ENCODE measurements at places on chromosomes 3 and 15.

DNA sequence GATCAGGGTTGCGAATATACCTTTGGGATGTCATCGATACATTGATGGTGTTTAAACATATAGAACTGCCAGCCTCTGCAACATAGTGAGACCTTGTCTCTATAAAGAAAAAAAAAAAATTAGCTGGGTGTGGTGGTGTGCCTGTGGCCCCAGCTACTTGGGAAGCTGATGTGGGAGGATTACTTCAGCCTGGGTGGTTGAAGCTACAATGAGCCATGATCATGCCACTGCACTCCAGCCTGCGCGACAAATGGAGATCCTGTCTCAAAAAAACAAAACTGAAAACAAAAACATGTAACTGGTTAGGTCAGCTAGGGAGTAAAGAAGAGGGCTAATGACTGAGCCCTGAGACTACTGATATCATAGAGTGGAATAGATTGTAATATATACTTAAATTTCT is 30.7 kb upstream of the MGA start:
- no peak for DNase-seq

DNA sequence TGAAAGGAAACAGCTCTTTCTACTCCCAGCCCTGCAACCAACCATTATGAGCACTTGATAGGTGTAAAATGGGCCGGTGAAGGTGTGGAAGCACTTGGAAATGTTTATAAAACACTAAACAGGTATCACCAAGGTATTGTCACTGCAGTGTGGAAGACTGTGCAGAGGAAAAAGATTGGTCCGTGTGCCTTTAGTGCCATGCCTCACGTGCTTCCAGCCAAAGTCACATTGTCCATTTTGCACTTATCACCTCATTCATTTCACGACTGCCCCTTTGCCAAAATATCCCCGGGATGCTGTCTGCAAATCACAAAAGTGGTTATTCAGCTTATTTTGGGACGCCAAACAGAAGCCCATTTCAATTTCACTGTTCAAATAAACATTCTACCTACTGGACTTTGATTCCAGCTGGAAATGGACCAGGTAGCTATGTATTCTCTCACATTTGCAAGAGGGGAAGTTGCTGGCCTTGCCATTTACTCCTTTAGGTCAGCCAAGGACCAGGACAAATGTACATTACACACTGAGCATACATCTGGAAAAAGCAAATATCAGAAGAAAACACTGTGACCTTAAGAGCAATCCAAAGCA is 58.4 kb downstream of the ARRDC4 start:
- no peak for DNase-seq

GRCh38 chr3:64399205-64399800 is 174.0 kb upstream of the PRICKLE2 start:
- DNase-seq: no peak

- no peak for DNase-seq
Measured at GRCh38 chr15:84788500-84788899, 28.7 kb upstream of the ALPK3 start.

DNA sequence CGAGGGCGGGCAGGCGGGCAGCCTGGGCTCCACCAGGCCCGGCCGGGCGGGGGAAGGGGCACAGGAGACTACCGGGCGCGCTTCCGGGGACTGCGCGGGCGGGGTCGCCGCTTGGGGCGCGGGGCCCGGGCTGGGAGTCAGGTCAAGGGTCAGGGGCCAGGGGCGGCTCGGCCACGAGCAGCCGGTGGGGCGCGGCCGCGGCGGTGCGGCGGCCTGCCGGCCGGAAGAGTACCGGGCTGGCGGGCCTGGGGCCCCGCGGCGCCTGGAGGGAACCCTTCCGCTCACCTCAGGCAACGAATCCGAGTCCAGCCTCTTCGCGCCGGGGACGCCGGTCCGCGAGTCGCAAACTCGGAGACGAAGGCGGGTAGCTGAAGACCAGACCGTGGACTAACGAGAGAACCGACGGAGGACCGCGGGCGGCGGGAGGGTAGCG is 225 bp downstream of the RHOA start:
- DNase-seq: peak; percentile 52

- no peak for DNase-seq
Measured at GRCh38 chr3:61114316-61114953, 136.8 kb downstream of the FHIT start.

DNA sequence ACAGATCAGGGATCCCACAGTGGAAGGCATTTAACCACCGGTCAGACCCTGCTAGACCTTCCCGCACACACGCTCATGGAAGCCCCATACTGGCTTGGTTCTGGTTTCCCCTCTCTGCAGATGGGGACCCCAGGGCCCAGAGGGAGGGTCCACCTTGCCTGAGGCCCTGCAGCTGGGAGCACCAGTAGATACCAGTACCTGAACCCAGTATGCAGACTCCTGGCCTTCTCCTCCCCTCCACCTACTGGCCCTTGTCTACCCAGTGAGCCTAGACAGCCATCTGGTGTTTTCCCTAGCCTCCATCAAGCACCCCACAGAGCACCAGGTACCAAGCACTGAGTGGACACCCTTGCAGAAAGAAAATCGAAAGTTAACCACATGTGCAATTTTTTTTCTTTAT is 65.1 kb downstream of the MEGF11 start:
- DNase-seq: no peak

GRCh38 chr15:29064290-29064689 is 178.5 kb downstream of the APBA2 start:
- DNase-seq: no peak

DNA sequence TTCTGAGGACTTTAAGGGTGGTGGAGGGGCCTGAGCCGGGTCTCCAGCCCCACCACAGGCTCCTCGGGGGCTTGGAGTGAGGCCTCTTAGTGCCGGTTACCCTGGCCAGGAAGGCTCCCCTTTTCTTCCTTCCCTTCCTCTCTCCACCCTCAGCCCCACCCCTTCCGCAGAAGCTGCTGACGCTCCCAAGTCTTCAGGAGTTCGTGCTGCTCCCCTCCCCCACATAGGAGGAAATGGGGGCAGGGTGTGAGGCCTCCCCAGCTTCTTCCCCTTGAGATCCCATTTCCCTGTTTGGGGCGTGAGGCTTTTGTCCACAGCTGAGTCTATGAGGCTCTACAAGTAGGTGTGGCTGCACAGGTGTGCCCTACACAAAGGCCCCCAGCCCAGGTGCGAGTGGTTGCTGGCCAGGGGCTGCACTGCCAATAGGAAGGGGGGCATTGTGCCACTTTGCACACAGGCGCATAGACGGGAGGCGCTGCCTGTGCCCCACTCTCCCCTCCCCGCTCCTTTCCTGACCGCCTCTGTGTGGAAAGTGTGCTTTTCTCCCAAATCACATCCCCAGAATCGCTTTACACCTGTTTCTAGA is 915 bp upstream of the CALML4 start:
- no peak for DNase-seq

GRCh38 chr3:181105646-181106045 is 116.1 kb upstream of the DNAJC19 start:
- no peak for DNase-seq

DNA sequence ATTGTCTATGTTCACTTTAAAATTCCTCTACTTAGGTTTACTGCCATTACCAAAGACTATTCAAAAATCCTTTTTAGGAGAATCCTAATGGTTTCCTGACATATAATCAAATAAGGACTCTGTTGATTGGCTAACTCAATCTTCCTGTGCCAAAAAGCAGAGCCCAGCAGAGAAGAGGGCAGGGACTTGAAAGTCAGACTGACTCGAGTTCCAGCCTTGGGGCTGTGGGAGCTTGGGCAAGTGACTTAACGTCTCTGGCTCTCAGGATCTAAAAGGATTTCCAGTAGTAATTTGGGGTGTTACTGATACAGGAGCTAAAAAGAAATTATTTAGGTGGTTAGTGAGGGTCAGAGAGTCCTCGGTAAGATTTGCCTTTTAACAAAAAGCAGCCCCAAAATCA is 10.9 kb downstream of the CCR5 start:
- no peak for DNase-seq

DNA sequence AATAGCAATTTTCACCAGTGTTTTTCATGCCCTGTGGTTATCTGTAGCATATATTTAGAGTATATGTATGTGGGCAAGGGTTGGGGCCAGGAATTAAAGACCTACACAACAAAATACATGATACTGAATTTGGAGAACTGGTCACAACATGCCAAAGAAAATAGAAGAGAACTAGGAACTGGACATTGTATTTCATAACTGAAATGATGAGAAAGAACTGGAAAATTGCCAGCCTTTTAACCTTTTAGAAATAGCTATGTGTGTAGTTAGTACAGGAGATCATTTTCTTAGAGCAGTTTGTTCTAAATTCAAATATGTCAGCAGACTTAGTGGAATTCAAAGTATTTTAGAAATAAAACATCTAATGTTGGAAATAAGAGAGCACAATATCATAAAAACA is 227.1 kb upstream of the CGNL1 start:
- no peak for DNase-seq

- no peak for DNase-seq
Measured at GRCh38 chr3:52679199-52679538, 6.5 kb downstream of the PBRM1 start.

- DNase-seq: no peak
Measured at GRCh38 chr3:2927259-2927658, 182.9 kb downstream of the IL5RA start.

GRCh38 chr15:69992348-69992747 is 105.4 kb downstream of the TLE3 start:
- DNase-seq: no peak

DNA sequence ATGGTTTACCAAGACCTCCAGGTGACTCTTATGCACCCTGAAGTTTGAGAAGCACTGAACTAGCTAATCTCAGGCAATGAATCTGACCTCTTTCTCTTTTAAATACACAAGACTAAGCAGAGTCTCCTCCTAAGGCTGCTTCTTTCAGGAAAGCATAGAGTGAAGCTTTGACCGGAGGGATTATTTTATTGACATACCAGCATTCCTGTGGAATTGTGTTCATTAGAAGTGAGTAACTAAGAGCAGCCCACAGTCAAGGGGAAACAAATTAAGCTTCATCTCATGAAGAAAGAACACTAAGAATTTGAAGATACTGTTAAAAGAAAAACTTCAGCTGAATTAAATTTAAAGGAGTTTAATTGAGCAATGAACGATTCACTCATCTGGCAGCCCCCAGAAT is 963.5 kb downstream of the NTRK3 start:
- DNase-seq: no peak

DNA sequence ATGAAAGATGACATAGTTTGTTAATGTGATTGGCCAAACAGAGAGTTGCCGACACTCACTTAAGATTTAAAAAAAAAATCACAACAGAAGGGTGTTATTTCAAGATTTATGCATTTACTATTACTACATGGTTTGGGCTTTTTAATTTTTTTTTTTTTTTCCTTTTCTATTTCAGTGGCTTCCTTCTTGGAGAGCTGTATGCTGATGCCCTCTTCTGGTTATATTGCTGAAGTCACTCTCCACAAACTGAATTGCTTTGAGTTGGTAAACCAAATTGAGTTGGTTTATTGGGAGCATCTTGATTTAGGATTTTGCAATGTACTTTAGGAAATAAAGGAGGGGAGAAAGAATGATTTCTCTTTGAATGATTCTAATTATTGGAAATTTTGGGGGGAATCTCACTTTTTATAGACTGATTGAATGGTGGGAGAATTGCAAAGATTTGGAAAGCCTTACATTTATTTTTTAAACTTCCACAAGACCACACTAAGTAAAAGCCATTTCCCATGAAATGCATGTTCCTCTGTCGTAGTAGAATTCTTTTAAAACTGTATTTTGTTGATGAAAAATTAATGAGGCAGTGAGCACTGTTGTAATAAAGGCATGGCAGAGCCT is 186.6 kb upstream of the FEZF2 start:
- no peak for DNase-seq

- no peak for DNase-seq
Measured at GRCh38 chr15:81174125-81174791, 22.4 kb upstream of the IL16 start.

DNA sequence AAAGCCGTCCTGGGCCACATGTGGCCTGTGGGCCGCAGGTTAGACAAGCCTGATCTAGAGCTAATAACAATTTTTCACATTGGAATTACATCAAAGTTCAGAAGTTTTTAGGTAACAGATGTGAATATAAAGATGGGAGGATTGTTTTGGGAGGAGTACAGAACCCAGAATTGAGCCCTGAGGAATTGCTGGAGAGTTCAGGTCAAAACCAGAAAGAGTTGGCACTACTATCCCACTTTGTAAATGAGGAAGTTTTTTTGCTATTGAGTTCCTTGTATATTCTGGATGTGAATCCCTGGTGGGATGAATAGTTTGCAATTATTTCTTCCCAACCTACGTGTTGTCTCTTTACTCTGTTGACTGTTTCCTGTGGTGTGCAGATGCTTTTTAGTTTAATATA is 109.5 kb upstream of the LIPC start:
- no peak for DNase-seq

DNA sequence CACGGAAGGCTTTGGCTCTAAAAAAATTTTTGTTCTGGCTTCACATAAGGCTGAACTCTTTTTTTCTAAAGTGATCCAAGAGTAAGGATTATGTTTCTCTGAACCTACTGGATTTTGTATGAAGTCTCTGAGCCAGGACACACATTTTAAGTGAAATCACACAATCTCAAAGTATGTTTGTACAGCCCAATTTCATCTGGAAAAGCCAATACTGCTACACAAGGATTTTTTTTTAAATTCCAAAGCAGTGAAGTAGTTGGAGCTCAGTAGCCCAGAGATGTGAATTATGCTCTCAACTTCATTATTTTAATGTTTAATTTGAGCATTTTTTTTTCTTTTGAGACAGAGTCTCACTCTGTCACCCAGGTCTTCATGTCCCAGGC is 243.9 kb downstream of the FAM43A start:
- no peak for DNase-seq

GRCh38 chr3:178126686-178127085 is 409.6 kb upstream of the KCNMB2 start:
- DNase-seq: no peak

DNA sequence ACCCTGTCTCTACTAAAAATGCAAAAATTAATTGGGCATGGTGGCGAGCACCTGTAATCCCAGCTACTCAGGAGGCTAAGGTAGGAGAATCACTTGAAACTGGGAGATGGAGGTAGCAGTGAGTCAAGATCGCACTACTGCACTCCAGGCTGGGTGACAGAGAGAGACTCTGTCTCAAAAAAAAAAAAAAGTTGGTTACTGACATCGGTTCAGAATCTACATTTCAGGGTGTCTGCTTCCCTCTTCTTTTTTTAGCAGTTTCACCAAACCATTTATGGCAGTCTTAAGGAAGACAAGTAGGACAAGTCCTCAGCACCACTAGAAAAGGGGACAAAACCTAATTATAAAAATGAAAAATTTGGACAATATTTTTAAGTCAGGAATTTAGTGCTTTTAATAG is 3.3 kb upstream of the USP4 start:
- no peak for DNase-seq

- no peak for DNase-seq
Measured at GRCh38 chr15:62469874-62470688, 305.0 kb upstream of the C2CD4B start.

Measured in stimulated activated CD4-positive, alpha-beta T cell treated with anti-CD3 and anti-CD28 coated beads, Interleukin-12 subunit alpha, Interleukin-12 subunit beta, amount 100 ng/mL, for 4 hours (primary cell).